ENCODE measurements at places on chromosomes 5 and 9.
A peak's percentile ranks its signal among the peaks of the same experiment; 100 is the strongest.

GRCh38 chr5:15160091-15160490, 288.5 kb upstream of the ANKH start:
- no peak for DNase-seq

- DNase-seq = no peak
Observed at GRCh38 chr5:178619390-178619789, 7.5 kb downstream of the CLK4 start.

DNA sequence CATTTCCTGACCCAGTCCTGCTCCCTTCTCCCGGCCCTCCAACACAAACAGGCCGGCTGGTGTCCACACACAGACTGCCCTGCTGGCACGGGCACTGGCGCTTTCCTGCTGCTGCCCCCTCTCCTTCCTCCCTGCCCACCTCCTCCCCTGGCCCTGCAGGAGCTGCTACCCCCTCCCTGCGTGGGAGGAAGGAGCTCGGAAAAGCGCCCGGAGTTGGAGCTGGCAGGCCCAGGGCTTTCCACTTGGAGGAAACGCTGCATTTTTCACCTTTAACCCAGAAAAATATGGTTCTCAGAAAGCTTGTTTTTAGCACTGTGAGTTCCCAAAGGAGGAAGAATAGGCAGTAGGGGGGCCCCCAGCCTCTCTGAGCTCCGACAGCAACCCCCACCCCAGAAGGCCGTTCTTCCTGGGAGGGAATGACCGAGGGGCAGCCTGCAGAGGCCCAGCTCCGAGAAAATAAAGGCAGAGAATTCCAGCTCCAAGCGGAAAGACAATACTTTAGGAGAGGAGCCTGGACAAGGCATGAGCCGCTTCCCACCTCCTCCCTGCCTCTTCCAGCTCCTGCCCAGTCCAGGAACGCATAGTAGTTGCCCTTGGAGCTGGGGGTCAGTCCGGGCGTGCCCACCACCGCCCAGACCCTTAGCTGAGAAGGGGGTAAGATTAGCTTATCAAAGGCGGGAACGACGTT, 88.9 kb downstream of the LIFR start:
- DNase-seq = peak; percentile 90

DNA sequence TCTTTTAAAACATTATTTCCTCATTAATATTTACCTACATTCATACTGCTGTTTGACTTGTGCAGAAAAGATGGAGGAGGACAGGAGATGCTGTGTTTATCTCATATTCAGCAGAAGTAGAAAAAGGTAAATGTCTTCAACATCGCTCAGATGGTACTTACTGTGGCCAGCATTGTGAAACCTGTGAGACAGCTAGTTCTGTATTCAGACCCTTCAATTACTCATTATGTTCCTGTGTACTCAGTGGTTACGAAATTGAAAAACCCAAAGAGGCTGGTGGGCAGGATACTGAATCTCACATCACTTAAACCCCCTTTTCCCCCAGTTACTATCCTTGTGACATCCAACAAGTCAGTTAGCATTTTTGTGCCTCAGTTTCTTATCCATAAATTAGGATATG, 216.0 kb downstream of the KDM4C start:
- peak; percentile 47 for DNase-seq

DNA sequence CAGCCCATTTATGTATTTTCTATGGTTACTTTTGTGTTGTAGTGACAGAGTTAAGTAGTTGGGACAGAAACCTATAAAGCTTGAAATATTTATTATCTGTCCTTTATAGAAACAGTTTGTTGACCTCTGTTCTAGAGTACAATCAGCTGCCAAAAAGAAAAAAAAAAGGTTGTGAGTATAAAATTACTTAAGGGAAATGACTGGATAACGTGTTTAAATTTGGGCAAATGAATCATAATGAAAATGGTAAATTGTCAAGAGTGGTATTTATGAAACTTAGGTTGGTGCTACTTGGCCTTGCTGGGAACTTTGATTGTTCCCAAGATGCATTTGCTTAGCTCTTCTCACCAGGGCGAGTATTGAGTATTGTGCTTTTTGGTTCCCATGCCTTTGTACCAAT, 70.2 kb upstream of the IL6ST start:
- no peak for DNase-seq

DNA sequence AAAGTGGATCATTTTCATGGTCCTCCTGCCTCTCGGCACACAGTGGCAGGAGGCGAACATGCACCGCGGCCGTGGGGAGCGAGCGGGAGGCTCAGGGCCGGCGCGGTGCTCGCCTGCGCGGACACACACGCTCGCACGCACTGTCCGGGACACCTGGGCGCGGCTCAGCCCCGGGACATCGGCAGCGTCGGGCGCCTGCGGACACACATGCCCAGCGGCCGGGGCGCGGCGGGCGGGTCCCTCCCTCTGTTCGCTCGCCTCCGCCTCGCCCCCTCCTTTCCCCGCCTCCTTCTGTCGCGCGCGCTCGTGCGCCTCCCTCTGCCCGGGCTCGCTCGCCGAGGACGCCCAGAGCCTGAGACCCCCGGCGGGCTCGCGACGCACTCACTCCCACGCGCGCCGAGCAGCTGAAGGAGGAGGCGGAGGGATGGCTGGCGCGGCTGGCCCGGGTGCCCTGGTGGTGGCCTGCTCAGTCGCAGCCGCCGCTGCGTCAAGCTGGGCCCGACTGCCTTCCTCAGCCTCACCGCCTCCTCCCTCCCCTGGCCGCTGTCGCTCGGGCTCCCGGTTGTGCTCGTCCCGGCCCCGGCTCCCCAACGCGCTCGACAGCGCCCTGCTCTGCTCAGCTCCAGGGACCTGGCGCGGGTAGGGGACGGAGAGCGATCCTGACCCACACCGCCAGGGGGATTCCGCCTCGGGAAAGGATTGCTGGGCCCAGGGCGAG, at the start of gene FRMD3:
Gene FRMD3, minus strand, starts transcription at position 230 of the 718 bp plus-strand sequence. Its CDS starts 170 bp downstream, at position 60.
- DNase-seq = peak; percentile 88

DNA sequence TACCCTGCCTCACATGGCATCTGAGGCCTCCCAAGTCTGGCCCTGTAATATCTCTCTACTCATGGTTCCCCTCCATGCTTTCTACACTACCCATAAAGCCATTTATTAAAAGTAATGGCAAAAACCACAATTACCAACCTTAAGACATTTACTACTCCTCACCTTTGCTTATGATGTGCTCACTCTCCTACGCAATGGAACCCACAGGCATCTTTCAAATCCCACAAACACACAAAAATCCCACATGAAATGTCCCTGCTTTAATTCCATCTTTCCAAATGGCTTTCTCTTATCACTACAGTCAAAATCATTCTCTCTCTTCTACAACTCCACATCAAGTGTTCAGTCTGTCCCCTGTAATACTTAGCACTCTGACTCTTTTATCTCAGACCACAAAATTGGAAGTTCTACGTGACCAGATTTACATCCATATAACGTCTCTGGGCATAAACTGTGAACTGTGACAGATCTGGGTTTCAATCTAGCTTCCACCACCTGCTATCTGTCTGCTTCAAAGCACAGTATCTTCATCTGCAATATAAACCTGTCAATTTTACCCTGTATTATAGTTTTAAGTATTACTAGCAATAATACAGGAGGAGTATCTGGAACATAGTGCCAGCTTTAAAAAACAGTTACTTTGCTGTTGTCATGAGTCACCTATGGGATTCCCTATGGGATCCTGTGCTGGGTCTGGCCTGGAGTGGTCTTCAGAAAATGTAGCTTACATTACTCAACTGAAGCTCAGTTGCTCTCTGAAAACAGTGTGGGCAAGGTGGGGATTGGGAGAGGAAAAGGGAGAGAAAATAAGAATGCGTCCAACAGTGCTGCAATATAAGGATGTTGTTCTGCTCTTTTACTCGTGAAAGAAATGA, 137.1 kb upstream of the TRIM32 start:
- DNase-seq = no peak

GRCh38 chr5:78570646-78571045, 77.9 kb downstream of the LHFPL2 start:
- DNase-seq = no peak

All from cardiac muscle cell (in vitro differentiated cells and primary cell).